ENCODE measurements at places on chromosomes 2 and 18.

DNA sequence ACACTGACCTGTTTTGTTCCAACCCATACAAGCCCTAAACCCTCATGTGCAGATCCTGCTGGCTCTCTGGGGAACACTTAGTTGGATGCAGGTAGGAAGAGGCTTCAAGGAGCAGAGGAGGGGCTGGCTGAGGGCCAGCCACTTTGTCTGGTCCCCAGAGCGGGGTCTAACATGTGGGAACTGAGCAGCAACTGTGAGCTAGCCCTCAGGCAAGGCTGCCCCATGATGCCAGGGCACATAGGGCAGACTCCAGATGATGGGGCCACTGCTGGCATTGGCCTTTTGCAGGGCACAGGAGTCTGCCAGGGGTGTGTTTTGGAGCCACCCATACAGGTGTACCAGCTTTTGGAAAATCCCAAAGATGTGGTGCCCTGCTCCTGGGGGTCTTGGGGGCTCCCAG, 67.7 kb downstream of the HPCAL1 start:
- DNase-seq: no peak

- DNase-seq: no peak
These were observed 32.0 kb upstream of the AGAP1 start for GRCh38 chr2:235461763-235462414.

DNA sequence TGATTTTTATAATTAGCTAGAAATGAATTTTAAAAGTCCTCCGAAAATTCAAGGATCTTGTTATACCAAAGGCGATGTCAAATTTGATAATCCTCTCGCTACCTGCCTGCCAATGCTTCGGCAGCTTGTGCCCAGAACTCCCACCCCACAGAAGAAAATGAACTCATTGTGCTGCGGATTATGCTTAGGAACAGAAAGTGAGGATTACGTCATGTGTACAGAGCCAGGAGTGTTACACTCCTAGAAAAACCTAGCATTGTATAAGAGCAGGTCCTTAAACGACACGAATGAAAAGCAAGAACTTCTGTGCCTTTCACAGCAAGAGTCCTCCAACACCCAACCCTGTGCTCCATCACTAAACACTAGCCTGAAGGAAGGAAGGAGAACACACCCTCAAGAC, 168.3 kb downstream of the RNF152 start:
- no peak for DNase-seq

DNA sequence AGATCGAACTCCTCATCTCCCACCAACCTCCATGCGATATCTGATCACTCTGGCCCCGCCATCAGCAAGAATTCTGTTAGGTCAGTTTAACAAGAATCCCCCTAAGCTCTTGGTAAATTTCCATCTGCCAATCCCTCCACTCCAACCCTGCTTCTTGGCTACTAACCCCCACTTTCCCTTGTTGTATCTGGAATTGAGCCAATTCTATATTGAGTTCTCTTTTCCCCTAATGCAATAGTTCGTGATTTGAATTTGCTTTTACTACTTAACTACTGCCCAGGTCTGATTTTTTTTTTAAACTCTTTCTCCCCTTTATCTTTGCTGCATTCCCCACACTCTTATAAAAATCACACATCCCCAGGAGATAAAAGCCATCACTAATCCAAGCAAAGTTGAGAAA, 159.3 kb upstream of the STK17B start:
- no peak for DNase-seq

DNA sequence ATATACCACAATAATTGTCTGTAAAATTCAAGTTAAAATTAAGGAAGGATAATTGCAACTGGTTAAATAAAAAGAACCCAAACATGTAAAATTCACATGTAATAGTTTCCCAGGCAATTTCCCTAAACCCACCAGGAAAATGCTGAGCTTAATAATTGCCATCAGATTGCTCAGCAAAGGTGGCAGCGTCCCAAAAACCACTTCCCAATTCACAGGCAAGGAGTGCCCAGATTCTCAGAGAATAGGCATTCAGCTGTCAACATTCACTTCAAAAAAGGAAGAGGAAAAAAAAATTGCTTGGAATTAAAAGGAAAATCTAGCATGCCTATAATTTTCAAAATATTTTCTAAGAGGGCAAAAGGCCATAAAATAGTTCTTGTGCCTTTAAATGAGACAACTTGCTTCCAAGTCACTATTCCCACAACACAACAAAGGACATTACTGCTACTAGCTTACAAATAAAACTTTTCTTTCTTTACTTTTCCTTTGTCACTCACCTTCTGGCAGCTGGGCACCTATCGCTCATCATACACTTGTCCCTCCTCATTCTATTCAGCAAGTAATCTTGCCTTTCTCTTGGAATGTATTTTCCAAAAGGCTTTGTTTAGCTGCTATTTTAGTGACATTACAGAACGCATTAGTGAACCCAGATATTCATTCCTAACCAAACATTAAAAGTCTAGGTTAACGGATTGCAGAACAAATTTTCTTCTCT, 15.2 kb downstream of the SRBD1 start:
- no peak for DNase-seq

GRCh38 chr2:157376041-157376440, 50.4 kb upstream of the ERMN start:
- no peak for DNase-seq

GRCh38 chr2:202104286-202104870, 31.3 kb downstream of the KIAA2012 start:
- DNase-seq: no peak

GRCh38 chr2:86078774-86079545, 26.7 kb downstream of the POLR1A start:
- DNase-seq: no peak

GRCh38 chr2:39728941-39729351, 50.1 kb downstream of the THUMPD2 start:
- no peak for DNase-seq

DNA sequence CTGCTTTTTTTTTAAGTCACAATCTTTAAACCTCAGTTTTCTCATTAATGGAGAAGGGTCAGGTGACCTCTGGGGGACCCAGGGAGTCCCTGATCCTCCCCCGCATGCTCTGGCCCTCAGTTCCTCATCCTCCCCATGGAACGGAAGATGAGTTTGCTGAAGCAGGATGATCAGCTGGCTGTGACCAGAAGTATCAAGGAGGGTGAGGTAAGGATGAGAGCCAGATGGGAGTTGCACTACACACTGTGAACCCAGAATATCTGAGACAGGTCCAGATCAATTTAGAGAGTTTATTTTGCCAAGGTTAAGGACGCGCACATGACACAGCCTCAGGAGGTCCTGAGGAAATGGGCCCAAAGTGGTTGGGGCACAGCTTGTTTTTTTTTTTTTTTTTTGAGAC, 3.8 kb downstream of the CATIP start:
- no peak for DNase-seq

- no peak for DNase-seq
These were observed 89.7 kb downstream of the EIPR1 start for GRCh38 chr2:3287896-3288295.

- no peak for DNase-seq
These were observed 1.7 kb downstream of the NAT8 start for GRCh38 chr2:73640511-73640911.

DNA sequence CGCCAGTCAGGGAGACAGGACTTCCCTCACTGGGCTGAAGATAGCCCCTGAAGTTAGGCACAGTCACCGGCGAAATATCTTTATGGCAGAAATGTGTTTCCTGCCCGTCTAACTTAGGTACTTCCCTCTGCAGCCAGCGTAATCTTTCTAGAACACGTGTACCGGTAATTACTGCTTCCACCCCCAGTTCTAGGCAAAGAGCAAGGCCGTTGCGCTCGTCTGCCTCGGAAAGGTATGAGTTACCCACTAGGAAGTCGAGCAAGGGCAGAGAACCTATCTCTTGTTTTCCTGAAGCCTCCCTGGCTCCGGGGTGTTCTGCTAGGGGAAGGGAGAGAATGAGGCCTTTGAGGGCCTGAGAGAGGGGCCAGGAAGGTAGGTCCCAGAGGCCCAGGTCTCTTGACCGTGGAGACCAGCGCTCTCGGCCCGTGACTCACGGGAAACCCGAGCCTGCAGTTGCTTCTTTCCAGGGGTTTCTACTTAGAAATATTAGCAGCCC, 70.0 kb downstream of the TWSG1 start:
- DNase-seq: no peak

GRCh38 chr2:141911485-141912066, 219.2 kb downstream of the LRP1B start:
- DNase-seq: no peak

DNA sequence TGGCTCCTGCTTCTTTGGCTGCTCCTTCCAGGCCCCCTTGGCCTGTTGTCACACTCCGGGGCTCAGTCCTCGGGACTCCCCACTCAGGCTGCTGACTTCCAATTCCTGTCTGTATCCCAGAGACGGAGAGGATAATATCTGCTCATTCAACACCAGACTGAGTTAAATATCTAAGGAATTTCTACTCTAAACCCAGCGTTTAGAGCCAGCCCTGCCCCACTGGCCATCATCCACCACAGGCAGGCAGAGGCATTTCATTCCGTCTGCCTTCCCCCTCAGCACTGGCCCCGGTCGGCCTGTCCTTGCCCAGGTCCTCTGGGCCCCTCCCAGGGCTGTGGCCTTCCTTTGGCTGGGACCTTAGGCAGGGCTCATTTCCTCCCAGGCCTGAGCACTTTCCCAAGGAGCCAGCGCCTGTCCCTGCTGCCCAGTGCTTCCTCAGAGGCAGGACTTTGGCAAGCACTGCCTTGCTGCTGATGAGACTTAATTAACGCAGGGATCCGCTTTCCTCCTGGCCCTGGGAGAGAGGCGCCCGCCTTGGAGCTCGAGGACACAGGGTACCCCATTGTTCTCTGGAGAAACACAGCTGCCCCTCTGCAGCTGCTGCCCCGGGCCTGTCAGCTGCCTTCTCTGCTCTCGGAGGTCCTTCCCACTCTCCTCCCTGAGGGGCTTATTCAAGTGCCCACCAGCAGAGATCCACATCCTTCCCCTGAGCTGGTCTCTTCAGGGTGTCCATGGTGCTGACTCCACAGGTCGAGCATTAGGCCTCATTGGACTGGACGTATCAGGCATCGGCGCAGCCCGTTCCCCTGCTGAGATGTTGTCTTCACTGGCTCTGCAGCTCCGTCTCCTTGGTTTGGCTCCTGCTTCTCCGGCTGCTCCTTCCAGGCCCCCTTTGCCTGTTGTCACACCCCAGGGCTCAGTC, 42.8 kb downstream of the ATOH8 start:
- no peak for DNase-seq

DNA sequence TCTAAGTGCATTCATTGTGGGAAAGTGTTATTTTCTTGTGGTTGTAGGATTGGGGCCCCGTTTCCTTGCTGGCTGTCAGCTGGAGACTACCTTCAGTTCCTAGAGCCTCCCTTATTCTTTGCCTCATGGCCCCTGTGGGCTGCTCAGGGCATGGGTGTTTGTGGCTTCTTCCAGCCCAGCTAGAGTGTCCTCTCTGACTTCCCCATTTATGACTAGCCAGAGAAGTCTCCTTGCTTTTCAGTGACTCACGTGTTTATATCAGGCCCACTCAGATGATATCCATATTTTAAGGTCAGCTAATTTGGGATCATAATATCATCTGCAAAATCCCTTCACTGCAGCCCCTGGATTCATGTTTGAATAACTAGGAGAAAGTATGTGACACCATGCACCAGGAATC, 62.8 kb downstream of the DTNA start:
- no peak for DNase-seq

DNA sequence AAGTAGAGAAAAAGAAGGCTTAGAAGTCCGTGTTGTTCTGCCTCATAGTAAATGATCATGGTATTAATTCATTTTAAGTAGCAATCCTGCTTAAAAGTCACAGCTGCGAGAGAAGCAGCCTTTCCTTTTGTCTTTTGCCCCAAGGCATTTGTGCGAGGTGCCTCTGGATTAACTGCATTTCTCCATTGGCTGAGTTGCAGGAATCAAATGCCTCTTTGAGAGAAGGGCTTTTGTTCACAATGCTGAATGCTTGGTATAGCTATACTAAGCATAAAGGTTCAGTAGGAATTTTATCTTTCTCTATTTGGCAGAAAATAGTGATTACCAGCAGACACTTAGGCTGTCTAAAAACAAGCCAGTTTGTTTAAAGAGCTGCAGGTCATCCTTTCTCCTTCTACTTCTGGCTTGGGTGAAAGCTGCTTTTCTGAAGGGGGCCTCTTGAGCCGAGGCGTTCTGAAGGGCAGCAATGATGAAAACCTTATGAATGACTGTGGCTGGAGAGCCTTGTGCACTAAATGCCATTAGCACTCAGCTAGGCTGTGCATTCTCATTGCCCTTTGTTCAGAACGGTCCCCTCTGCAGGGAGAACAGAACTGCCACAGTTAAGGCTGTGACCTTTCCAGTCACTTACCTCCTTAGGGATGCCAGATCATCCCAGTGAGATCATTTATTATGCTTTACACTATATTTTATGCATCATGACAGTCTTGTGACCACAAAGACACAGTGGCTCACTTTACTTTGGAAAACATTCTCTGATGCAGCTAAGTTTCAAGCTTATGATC, 68.8 kb upstream of the TMEM87B start:
- no peak for DNase-seq

DNA sequence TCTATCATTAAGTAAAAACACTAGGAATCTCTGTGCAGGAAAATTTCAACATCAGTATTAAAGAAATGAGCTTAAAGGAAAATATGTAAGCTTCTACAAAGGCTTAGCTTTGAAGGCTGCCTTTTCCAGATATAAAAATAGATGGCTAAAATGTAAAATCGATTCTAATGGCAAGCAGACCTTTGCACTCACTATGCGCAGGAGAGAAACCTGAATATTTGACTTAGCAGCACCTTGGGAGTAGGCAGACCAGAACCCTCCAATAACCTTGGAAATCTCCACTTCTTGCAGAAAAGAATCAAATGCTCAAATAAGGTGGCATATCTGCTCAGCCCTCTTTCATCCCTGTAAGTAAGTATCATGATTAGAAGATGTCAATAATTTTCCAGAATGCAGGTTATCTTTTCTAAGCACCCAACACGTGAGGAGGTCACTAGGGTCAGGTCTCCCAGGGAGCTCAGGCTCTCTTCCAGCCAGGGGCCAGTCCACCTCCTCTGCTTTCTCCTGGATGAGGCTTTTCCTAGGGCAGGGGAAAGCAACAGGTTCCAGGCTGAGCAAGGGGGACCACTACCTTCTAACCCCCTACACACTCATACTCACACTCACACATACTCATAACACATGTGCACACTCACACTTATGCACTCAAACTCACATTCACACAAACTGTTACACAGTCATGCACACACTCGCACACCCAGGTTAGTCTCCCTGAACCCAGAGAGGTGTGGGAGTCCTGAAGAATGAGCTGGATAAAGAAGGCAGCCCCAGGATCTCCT, 3.8 kb downstream of the PIEZO2 start:
- DNase-seq: no peak

DNA sequence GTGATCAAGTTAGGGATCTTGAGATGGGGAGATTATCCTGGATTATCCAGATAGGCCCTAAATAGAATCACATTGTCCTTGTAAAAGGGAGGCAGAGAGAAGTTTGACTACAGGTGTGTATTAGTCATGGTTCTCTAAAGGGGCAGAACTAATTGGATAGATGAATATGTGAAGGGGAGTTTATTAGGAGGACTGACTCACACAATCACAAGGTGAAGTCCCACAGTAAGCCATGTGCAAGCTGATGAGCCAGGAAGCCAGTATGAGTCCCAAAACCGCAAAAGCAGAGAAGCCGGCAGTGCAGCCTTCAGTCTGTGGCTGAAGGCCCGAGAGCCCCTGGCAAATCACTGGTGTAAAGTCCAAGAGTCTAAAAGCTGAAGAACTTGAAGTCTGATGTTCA, 275.8 kb downstream of the KCNS3 start:
- DNase-seq: no peak
